ENCODE measurements at places on chromosomes 16 and 17.
A peak's percentile ranks its signal among the peaks of the same experiment; 100 is the strongest.

DNA sequence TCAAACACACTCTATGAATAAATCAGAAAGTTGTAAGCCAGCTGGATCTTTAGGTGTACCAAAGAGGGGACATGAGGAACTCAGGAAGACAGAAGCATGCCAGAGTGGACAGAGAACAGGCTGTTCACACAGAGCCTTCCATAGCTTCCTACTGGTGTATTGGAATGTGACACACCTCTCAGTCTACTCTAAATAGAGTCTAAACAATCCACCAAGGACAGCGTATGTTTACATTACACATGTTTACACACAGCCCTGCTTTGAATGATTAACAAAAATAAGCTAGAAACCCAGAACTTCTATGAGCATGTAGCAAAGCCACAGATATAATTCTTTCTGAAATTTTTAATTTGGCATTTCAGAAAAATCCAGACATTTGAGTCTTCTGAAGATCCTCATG is 1279.0 kb upstream of the CDH8 start:
- DNase-seq: no peak

DNA sequence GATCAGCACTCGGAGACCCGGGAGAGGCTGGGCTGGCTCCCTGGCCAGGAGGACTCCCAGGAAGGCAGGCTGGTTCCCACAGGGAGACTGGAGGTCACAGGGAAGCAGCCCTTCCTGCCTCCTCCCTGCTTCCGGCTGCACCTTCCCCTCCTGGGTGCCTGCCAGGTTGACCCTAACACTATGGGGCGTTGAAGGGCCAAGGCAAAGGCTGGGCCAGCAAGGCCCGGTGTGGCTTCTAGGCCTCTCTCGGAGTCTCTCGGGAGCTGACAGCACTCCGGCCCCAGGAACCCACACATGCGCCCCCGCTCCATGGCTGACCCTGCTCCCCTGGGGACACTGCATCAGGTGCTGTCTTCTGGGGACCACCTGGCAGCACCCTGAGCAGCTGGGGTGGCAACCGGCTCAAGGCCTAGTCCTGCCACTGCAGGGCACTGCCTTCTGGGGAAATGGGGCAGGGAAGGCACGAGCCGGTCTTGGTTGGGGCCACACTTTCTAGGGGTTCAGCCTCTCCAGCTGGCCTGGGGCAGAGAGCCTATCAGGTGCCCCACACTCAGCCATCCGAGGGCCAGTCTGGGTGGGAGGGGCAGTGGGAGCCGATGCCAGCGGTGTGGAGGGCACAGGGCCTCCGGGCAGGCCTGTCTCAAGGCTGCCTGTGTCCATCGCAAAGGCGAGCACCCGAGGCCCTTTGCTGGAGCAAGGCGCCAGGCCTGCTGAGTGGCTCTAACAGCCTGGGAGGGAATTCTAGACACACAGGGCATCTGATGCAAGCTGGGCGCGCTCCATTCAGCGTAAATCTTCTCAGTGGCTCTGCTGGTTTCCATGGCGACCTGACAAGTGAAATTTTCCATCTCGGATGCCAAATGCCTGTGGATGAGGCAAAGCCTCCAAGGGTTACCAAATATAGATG is 5.6 kb upstream of the MTSS2 start:
- peak; percentile 86 for DNase-seq

DNA sequence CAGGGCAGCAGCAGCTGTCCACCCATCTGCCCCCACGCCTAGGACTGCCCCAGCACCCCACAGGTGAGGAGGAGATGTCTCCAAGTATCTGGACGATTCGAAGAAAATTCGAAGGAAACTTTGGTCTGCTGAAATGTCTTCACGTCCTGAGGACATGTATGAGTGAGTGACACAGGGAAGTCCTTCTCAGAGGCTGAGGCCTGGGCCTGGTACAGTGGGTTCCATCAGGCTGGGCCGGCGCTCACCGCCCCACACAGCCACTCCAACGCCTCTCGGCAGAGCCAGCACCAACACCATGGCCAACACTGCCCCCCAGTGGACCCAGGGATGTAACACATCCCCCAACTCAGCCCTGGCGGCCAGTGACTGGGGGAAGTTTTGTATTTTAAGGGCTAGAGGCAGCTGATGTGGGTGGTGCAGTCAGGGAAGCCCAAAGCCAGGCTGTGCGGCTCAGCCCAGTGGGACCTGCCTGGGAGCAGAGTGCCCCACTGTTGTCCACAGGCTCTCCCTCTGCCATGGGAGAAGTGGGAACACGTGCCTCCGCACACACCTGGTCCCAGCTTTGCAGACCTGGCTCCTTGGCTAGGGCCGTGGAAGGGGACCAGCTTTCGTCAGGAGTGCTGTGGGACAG is 55.8 kb upstream of the FASN start:
- DNase-seq: peak; percentile 74

GRCh38 chr16:64159976-64160375 is 961.9 kb downstream of the CDH11 start:
- DNase-seq: no peak

- DNase-seq: no peak
Observed at GRCh38 chr17:44568945-44569858, 11.9 kb downstream of the FZD2 start.

DNA sequence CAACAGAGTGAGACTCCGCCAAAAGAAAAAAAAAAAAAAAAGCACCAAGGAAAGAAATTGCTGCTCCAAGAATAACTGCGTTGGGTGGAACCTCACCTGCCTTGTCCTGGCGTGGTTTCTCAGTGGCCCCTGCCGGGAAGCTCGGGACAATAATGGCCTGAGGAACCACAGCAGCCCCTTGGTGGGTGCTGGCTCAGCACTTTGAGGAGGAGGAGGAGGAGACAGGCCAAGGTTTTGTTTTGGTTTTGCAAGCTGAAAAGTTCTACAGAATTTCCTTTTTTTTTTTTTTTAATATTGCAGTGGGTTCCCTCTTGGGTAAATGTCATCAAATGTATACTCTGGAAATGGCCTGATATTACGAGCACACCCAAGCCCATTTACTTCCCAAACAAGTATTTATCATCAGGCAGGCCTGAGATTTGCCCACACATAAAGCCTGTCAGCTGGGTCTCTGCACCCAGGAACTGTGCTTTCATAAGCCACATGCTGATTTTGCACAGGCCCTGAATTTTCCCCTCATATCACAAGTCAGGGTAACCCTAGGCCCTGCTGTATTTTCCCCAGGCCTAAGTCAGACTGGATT is 78.3 kb downstream of the SOCS1 start:
- no peak for DNase-seq

DNA sequence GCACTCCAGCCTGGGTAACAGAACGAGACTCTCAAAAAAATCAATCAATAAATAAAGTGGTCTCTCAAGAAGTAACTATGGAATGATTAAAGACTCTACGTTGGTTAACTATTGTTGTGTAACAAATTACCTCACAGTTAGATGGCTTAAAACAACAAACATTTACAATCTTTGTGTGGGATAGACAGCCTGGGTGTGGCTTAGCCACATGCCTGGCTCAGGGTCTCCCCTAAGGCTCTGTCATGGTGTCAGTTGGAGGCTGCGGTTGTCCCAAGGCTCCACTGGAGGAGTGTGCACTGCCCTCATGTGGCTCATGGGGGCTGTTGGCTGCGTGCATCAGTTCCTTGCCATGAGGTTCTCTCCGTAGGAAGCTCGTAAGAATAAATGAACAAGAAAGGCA is 294.5 kb downstream of the SNX29 start:
- peak; percentile 73 for DNase-seq

DNA sequence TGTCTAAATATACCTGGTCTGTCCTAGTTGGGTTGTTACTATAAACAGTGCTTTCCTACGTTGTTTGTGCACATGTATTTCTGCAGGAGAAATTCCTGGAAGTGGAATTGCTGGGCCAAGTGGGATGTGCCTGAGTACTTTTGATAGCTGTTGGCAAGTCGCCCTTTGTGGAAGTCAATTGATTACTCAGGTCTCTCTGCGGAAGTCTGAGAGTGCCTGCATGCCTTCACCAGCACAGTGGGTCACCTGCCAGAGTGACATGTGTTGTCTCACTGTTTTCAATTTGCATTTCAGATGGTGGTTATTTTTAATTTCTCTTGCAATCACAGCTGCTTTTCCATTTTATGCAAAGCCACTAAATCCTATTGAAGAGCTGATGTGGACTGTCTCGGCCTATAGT is 2.3 kb upstream of the MVD start:
- no peak for DNase-seq

- peak; percentile 72 for DNase-seq
Observed at GRCh38 chr16:82368041-82368440, 198.0 kb upstream of the MPHOSPH6 start.

DNA sequence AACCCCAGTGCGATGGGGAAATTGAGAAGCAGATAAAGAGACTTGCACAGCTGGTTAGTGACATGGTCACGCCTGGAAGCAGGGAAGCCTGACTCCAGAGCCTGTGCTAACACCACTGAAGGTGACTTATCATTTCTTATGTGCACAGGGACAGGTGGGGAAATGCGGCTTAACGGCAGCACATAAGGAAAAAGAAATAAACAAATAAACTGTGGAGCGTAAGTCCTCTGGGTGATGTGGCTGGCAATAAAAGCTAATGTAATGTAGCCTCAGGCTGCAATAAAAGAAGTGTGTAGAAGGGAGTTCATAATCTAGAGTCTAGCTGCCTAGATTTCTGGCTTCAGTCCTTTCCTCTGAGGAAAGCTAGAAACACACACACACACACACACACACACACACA is 10.6 kb downstream of the CDH11 start:
- DNase-seq: no peak

GRCh38 chr17:206941-207560 is 25.6 kb upstream of the DOC2B start:
- DNase-seq: no peak

GRCh38 chr17:43983515-43984411 is 20.7 kb upstream of the NAGS start:
- DNase-seq: no peak

DNA sequence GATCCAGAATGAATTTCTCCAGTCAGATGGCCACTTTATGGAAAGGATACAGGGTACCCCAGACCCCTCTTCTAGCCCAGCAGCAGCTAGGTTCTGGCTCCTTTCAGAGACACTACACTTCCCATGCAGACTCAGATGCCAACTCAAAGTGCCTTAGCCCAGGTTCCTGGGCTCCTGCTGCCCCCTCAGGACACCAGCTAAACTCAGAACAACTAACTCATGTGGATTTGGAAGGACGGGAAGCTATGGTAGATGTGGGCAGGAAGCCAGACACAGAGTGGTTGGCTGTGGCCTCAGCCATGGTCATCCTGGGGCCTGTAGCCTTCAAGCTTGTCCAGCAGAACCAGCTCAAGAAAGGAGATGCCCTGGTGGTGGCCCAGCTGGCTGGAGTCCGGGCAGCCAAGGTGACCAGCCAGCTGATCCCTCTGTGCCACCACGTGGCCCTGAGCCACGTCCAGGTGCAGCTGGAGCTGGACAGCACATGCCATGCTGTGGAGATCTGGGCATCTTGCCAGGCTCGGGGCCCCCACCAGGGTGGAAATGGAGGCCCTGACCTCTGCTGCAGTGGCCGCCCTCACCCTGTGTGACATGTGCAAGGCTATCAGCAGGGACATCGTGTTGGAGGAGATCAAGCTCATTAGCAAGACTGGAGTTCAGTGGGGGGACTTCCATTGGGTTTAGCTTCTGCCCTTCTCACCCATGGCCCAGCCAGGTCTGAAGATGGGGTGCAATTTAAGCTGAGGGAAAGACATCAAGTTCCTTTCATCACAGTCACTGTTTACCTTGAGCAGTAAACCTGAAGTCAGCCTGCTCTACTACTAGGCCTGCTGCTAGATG is 111.8 kb downstream of the N4BP1 start:
- DNase-seq: peak; percentile 32

GRCh38 chr16:73545755-73546154 is 497.8 kb upstream of the ZFHX3 start:
- DNase-seq: no peak

DNA sequence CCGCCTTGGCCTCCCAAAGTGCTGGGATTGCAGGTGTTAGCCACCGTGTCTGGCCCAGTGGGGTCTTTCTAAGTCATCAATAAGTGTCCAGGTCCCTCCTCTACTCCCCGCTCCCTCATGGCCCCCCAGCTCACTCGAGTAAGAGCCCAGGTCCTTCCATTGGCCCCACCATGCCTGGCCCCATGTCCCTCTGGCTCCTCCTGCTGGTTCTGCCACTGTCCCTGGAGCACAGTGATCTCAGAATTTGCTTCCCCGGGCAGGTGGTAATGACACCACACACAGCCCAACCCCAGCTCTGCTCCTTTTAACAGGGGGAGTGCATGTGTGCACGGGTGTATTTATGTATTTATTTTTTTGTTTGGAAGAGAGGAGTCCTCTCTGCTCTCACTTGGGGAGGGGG is 19.6 kb downstream of the MGAT5B start:
- DNase-seq: no peak

DNA sequence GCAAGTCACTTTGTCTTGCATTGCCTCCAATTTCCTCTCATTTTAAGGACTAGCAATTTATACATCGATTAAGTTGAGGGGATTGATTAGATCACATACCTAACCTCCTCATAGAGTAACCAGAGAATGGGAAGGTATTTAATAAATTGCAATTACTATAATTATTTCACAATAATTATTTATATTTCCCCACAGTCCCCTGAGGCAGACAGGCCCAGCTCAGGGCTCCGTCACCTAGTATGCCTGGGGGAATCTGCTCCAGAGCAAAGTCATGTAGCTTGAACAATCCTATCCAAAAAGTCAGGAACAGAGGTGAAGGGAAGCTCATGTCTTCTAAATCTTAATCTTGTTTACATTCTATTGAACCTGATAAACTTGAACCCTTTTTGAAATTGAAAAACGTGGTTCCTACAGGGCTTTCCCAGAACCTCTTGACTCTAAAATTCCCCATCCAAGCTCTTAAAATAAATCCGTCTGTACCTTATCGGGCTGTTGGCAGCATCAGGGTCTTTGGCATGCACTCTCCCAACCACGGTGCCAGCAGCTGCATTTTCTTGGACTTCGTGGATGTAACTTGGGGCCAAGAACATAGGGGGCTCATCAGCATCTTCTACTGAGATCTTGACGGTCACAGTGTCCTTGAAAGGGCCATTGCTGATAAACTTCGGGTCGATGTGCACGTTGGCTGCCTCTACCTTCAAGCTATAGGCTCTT is 140.1 kb downstream of the CDH11 start:
- DNase-seq: no peak

- DNase-seq: peak; percentile 83
Observed at GRCh38 chr17:42180922-42181850, at the start of gene KCNH4. TSS of gene KCNH4 (minus strand) at chr17:42181142. CDS start at chr17:42180945, 197 bp downstream.

DNA sequence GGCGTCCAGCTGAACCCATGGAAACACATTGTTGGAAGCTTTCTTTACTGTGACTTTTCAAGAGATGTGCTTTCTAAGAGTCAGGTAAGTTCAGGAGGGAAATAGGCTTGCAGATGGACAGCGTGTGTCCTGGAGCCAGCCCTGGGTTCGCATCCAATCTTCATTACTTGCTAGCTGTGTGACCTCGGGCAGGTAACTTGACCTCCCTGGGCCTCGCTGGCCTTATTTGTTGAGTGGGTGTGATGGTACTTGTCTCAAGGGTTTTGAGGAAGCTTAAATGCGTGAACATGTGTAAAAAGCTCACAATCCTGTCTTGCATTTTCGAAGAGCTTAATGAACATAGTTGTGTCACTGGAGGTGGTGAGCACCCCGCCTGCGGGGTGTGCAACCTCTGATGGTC is 11.8 kb downstream of the ADGRG1 start:
- no peak for DNase-seq
